ENCODE measurements at places on chromosomes 12 and 14.

GRCh38 chr12:51948066-51948465 lies 3.4 kb upstream of the ACVR1B start:
- no peak for DNase-seq

DNA sequence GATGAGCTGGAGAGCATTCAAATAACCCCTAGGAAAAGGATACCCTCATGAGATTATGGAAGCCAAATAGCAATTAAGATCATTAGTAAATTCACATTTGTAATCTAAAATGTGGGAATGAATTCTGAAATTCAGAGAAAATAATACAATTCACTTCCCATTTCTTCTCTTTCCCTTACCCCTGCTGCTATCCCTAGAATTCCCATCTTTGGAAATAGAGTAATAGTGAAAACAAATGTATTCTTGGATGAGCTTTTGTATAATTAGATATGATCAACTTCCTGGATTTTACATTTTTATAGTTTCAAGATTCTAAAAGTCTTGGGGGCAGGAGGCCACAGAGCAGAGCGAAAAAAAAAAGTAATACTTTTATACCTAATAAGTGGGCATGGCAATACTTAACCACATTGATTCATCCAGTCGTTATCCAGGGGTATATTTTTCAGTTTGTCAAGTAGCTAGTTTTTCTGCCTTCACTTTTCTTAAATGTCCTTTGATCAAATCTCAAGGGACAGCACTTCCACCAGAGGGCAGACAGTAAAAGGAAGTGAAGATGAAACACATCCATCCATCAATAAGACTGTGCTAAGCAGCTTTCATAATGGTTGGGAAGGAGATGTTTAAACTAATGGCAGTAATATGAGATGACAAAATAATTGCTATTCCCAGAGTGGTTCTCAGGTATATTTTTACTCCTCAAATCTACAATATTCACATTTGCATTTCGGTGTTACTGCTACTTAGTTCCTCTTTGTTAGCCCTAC lies 401.3 kb downstream of the DIO2 start:
- DNase-seq: no peak

GRCh38 chr12:32102234-32102633 lies 4.4 kb upstream of the BICD1 start:
- peak; percentile 19 for DNase-seq

GRCh38 chr14:36981832-36982529 lies 190.4 kb downstream of the SLC25A21 start:
- no peak for DNase-seq

DNA sequence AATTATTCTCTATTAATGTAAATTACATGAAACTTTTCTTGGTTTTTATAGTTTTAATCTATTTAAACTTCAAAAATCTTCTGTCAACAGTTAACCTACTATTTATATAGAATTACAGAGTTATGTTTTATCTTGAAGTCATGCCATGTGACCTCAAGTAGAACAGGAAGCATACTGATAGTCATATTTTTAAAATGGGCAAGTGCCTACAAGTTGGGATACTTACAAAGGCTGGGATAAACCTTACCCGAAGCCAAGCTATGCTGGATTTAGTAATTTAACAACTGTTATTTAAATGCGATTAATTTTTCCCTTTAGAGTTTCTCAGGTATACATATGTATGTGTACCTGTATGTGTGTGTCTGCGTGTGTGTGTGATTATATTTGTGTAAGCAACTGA lies 266.9 kb downstream of the RASSF9 start:
- DNase-seq: no peak

GRCh38 chr12:14952299-14952921 lies 9.0 kb downstream of the ARHGDIB start:
- peak; percentile 95 for DNase-seq
